ENCODE measurements at places on chromosomes 6 and 20.

- DNase-seq: no peak
These were observed 59.6 kb upstream of the NEDD9 start for GRCh38 chr6:11292091-11292490.

DNA sequence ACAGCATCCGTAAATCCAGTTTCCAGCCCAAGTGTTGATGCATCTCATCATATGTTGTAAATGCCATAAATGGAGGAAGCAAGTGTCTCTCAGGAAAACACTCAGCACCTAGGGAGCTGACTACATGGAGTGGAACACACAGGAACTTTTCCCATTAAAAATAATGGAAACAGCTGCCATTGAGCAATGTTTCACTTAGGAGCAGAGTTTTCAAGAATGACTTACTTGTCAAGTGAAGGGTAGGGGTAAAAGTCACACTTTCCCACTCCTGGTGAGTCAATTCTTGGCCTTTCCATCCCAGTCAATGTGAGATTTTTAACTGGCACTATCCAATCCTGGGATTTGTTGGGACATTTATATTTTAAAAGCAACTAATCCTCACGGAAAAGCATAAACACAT is 119.4 kb upstream of the ASF1A start:
- DNase-seq: no peak

DNA sequence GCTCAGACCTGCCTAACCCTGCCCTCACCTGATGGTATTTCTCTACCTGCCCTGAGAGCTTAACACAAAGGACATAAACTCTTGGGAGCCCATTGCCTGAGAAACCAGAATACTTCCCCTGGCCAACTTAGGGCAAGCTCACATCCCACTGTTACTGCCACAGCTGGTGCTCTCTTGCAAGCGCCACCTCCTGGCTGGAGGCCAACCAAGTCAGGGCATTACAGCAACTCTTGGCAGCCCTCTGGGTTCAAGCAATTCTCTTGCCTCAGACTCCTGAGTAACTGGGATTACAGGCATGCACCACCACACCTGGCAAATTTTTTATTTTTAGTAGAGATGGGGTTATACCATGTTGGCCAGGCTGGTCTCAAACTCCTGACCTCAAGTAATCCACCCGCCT is 70.1 kb downstream of the HECA start:
- DNase-seq: no peak

DNA sequence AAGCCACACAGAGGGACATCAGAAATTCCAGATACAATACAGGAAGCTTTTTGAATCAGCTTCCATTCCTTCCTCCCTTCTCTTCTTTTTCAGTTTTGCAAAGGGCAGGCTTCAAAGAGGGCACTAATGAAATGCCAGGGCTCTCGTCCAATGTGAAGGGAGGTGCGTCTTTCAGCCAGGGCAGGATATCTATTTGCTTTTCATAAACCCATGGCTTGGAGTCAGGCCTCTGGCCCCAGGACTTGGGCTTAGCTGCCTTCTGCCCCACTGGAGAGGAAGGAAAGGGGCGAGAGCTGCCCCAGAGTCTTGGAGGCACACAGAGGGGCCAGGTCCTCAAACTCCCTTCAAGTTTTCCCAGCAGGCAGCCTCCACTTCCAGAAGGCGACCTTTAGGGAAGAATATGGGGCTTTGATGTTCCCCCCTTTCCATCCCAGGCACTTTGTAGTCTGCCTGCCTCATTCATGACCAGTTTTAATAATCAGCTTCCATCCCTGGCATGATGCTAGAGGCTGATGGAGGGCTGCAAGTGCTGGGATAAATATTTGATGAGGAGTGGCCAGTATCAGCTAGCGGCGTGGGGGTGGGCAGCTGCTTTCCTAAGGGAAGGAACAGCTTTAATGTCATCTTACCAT is 234.8 kb downstream of the NRN1 start:
- DNase-seq: no peak

DNA sequence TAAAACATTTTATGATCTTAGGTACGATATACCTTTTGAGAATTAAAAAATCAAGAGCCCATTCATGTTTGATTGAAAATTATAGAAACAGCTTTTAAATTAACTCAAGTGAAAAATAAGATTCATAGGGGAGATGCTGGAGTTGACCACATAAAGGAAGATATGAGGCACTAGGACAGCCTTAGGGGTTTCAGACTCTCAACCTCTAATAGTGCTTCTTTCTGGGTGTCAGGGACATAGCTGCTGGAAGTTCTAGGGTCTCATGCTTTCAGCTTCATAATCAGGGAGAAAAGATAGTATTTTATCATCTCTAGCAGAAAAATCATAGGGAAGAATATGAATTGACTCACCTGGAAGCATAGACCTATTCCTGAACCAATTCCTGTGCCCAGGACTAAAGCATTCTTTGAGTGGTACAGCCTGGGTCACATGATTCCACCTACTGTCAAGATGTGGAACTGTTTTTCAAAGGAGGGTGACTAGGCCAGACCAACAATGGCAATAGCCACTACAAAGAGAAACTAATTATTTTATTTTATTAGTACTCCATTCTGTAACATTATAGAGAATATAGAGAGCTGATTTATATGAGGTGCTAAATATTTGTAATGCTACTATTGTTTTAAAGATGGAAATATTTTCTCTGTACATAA is 27.8 kb upstream of the CENPW start:
- DNase-seq: no peak

- DNase-seq: no peak
These were observed 25.5 kb upstream of the MANEA start for GRCh38 chr6:95551678-95552324.

GRCh38 chr6:125340175-125340835 is 38.5 kb upstream of the HDDC2 start:
- no peak for DNase-seq

GRCh38 chr6:51335543-51335942 is 516.9 kb downstream of the TFAP2B start:
- DNase-seq: no peak

DNA sequence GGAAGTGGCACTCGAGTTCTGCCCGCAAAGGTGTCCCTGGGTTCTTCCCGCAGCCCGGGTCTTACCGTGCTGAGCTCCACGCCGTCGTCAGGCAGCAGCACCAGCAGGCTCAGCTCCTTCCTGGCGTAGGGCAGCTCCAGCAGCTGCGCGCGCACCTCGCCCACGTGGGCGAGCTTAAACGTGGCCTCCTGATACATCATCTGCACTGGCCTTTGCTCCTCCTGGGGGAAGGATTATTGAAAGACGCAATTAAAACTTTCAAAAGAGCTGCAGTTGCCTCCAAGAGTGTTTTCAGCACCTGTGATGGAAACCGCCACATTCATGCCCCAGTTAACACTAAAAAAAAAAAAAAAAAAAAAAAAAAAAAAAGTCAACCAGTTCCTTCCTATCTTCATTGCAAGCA is 11.3 kb downstream of the SERPINB9 start:
- no peak for DNase-seq

GRCh38 chr20:60142587-60142986 is 184.4 kb downstream of the CDH26 start:
- no peak for DNase-seq

- DNase-seq: no peak
These were observed 414.4 kb upstream of the MMS22L start for GRCh38 chr6:97697456-97697855.

DNA sequence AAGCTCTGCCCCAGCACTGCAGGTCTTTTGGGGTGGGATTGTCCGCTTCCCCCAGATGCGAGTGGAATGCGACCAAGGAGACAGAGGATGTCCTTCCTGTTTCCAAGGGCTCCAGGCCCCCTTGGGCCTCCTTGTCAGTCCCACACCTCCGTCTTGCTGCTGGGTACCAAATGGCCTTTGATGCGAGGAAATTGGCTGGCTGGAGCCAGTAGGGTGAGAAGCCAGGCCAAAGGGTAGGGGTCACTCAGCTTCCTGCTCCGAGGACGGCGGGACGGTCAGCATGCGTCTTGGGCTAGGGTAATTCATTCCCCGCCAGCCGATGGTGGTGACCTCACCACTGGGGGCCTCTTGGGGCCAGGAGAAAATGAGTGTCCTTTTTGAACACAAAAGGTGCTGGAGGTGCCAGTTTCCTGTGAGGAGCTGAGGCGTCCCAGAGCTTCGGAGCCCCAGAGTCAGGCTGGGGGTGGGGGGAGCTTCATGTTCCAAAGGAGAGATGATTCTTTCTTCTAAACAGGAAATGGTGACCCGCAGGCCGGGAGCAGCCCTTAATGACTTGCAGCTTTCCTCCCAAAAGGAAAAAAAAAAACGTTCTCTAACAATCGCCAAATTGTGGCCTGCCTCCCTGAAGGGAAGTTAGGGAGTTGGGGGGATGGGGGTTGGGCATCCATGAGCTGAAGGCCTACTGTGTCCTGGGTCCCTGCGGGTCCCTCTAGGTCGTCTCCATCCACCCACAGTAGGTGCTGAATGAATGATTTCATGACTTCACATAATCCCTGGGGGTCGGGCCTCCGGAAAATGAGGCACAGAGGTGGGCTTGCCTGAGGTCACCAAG is 6.7 kb downstream of the SNAI1 start:
- DNase-seq: peak; percentile 72

DNA sequence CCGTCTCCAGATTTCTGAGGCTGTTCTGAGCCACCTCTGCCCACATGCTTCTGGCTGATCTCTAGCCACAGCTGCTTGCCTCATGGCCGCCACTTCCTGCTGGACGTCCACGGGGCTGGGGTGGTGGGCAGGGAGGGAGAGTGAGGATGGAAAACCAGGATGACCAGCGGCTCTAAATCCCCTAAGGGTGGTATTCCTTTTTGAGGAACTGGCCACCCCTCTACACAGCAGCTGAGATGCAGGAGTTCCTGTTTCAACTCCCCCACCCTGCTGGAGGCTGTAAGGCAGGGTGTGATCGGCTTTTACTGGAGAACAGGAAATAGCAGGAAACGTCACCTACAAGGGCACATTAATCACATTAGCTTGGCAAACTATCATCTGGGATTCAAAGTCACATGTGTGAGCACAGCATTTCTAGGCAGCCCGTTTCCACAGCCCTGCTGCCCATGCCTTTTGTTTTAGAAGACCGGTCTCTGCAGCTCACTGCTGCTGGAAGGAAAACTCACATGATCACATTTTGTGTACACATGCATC is 181.6 kb upstream of the ECI2 start:
- peak; percentile 72 for DNase-seq

- DNase-seq: no peak
These were observed 236.2 kb downstream of the CD83 start for GRCh38 chr6:14353798-14354197.

- no peak for DNase-seq
These were observed 48.2 kb upstream of the FUT9 start for GRCh38 chr6:95967594-95967993.

GRCh38 chr20:22807646-22808244 is 223.4 kb upstream of the FOXA2 start:
- DNase-seq: no peak

DNA sequence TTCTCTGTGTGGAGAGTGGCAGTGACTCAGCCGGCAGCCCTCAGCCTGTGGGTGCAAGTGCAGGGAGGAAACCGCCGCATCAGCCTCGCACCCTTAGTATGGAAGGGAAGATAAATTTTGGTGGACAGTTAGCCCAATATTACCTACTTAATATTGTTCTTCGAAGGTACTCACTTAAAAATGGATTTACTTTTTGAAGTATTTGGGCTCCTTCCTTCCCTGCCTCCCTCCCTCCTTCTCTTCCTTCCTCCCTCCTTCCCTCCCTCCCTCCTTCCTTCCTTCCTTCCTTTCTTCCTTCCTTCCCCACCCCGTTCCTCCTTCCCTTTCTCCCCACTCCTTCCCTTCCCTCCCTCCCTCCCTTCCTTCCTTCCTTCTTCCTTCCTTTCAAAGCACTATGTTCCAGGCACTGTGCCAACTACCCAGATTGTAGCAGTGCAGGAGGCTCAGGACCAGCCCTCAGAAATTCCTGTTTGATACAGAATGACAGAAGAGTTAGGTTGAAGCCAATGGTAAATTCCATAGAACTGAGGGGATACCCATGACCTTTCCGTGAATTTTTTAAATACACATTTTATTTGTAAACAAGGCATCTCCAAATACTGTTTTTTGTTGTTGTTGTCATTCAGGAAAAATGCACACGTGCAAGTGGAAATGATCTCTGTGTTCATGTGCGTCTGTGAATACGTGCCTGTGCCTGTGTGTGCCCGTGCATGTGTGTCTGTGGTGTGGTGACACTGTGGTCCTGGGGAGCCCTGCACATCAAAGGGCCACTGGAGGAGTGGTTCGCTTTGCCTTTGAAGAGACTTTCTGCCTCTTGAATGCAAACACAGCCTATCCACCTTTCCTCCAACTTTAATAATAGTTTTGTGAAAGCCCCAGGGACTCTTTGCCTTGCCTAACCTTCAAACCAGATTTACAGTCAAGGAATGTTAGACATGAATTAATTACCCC is 141.7 kb downstream of the EDN3 start:
- DNase-seq: no peak

DNA sequence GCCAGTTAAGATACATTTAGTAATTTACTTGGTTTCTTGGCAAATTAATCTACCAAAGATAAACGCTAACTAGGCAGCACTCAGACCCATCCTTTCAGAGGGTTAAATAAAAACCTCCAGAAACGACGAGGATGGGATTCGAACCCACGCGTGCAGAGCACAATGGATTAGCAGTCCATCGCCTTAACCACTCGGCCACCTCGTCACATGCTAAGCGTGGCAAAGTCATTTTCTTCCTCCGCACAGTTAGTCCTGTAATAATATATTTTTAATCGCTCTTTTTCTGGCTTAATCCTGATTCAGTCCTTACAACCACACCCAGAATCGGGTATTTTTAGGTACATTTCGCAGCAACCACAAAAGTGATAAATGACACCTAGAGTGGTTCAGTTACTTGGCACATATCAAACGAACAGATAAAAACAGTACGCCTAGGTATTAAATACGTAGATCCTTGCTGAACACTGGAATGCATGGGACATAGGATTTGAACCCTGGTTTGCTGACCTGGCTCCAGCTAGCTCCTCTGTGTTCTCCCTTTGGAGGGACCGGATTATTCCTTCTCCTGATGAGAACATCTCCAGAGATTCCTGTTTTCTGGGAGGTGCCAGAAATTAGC is 71.6 kb downstream of the GPX5 start:
- no peak for DNase-seq

- DNase-seq: no peak
These were observed 277.0 kb downstream of the CDKAL1 start for GRCh38 chr6:20811109-20811761.

DNA sequence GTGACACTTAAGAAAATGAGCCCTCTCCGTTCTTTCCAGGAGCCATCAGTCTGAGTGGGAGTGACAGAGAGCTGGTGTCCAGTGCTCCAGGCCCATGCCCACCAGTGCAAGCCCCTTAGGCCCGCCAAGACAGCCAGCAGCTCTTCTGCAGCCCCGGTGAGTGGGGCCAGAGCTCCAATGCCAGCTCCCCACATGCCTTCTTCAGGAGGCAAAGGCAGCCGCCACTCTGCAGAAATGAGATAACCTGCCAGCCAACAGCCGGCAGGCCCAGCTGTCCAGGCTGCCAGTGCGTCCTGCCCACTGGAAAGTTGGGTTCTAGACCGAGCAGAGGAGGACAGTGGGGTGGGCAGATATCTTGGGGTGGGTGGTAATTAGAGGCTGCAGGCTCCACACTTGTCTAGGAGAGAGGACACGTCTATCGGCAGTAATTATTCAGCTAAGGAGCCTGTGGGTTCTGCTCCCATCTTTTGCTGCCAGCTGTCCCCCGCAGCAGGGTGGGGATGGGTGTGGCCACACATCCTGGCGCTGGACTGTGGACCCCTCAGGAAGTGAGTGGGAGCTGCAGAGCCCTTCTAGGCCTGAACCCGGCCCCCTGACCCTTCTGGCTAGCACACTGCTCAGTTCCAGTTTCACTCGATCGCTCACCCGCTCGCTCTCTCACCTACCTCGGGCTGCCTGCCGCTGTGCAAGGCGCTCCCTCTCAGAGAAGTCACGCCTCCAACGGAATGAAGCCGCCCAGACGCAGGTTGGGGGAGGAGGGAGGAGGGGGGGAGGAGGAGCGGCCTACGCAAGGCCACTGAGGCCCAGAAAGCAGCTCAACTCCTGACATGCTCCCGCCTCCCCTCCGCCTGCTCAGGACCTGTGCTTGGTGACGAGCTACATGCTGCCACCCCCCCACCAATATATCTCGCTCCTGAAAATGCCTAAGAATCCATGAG is 3.6 kb downstream of the GRM4 start:
- no peak for DNase-seq

Data from left forelimb (tissue), 1 donor.